ENCODE measurements at places on chromosomes 12 and 14. TPM values are rescaled to one million over a fixed set of nuclear protein-coding genes. Genes with fewer than 3 reads are reported as not detected.

The TAS2R8 gene
- total RNA-seq, result not detected

The RNASE3 gene
- not detected for total RNA-seq

The POTEG gene
- not detected for total RNA-seq

The KRR1 gene
- 108 TPM for total RNA-seq

The GPRC5D gene
- not detected for total RNA-seq

The CDH24 gene
- total RNA-seq, result 5.0 TPM

The KRT85 gene
- not detected for total RNA-seq

The EFS gene
- not detected for total RNA-seq

The MANSC4 gene
- total RNA-seq, result not detected

The PKP2 gene
- total RNA-seq, result 3.6 TPM

The TGFB3 gene
- total RNA-seq, result 0.84 TPM

The CHGA gene
- 1.6 TPM for total RNA-seq

The CCDC196 gene
- not detected for total RNA-seq

The ENDOU gene
- total RNA-seq, result not detected

The COCH gene
- total RNA-seq, result 21.0 TPM

The CLEC4D gene
- not detected for total RNA-seq

The EIF2B1 gene
- total RNA-seq, result 40.3 TPM

The LRRIQ1 gene
- total RNA-seq, result 1.3 TPM

The PTGER2 gene
- 1.9 TPM for total RNA-seq

The ART4 gene
- total RNA-seq, result not detected

The TMEM119 gene
- not detected for total RNA-seq

The FLRT2 gene
- total RNA-seq, result 3.3 TPM

All from A549 treated with ZK216348 at 1 μM for 4 hours (cell line).